ENCODE measurements at places on chromosomes 3 and 15.
A peak's percentile ranks its signal among the peaks of the same experiment; 100 is the strongest.

- no peak for DNase-seq
Measured at GRCh38 chr15:63258658-63259057, 18.7 kb upstream of the APH1B start.

DNA sequence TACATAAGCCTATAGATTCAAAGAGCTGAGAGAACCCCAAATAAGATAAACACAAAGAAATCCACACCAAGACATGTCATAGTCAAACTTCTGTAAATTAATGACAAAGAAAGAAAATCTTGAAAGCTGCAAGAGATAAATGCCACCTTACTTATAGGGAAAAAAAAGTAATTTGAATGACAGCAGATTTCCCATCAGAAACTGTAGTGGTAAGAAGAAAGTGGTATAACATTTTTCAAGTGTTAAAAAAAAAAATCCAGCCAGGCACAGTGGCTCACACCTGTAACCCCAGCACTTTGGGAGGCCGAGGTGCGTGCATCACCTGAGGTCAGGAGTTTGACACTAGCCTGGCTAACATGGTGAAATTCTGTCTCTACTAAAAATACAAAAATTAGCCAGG lies 37.4 kb downstream of the CFAP92 start:
- no peak for DNase-seq

DNA sequence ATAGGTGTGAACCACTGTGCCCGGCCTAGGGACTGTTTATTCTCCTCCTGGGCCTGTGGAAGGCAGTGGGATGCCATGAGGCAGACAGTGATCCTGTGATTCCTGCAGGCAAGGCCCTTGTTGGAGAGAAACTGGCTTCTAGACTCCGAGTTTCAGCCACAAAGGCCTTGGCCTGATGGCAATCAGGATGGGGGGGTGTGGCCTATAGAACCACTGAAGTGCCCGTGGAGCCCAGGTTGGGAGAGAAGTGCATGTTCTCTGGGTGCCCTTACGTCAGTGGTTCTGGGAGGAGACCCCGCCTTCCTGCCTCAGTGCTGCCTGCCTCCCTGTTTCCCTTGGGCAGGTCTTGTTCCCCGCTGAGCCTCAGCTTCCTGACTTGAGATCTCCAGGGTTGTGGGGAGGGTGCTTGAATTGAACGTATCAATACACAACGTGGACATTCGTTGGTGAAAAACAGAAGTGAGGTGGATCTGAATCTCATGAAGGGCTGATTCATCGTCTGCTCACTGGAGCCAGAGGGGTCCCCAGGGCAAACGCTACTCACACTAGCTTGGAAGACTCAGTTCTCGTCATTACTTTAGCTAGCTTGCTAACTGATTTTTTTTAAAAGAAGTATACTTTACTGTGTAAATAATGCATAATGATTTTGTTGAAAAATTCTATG lies 31.8 kb downstream of the IRAK2 start:
- DNase-seq: no peak

GRCh38 chr3:65855370-65856100 lies 183.2 kb downstream of the MAGI1 start:
- DNase-seq: no peak

- DNase-seq: no peak
Measured at GRCh38 chr3:184011937-184012889, 5.5 kb downstream of the ABCC5 start.

- DNase-seq: no peak
Measured at GRCh38 chr3:13669457-13669856, 120.5 kb downstream of the FBLN2 start.

- no peak for DNase-seq
Measured at GRCh38 chr3:143348486-143349327, 229.1 kb downstream of the CHST2 start.

DNA sequence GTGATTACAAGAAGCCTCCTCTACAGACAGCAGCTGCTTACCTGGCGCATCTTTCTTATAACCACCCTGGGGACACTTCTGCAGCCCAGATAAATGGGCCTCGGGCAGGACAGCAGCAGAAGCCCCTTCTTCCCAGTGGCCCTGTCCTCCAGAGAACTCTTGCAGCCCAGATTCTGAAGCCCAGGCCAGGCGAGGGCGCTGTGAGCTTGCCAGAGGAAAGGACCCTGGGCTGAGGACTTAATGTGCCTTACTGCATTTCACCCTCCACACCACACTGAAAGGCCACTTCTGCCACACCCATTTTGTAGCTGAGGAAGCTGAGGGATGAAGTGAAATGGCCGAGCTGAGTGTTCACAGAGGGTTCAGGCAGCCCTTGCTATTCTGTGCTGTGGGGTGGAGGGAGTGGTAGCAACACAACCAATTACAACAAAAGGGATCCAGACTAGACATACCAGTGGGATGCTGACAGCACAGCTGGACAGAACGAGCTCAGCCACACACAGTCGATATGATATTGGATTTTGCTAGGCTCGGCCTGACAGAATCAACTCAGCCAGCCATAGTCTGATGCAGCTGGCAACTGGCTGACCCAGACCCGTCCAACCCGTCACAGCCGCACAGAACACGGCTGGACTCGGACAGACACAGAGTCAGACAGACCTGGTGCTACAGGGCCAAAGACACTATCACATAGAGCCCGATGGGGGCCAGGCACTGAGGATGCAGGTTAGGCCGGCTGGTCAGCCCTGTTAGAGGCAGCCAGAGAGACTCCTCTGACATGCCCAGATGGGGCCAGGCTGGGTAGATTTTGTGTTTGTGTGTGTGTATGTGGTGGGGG lies 7.3 kb downstream of the ACOX2 start:
- no peak for DNase-seq

DNA sequence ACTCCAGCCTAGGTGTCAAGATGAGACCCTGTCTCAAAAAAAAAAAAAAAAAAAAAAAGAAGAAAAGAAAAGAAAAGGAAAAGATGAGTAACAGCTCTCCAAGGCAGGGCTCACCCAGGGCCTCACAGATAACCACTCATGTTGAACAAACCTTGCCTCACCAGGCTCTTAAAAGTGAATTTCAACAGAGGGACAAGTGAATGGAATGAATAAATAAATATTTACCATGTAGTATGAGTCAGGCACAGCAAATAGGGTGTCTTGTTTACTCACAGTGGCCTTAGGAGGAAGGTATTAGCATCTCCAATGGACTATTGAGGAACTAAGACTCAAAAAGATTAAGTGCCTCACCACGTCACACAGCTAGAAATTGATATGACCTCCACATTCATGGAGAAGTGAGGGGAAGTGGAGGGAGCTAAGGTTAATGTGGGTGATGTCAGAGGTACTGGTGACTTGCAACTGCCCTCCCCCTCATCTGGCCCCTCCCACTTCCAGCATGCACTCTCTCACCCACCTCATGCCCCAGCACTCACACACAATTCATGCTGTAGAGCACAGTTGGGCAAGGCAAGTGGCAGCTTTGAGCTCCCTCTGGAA lies 255.5 kb downstream of the UACA start:
- DNase-seq: no peak

GRCh38 chr3:53823956-53824657 lies 22.1 kb downstream of the CHDH start:
- no peak for DNase-seq

- DNase-seq: peak; percentile 14
Measured at GRCh38 chr3:142993958-142994442, 7.4 kb upstream of the U2SURP start.

- no peak for DNase-seq
Measured at GRCh38 chr3:3798631-3799113, 559 bp upstream of the LRRN1 start.

- DNase-seq: no peak
Measured at GRCh38 chr3:42289026-42289425, 23.0 kb upstream of the CCK start.

Data from activated T-helper 1 cell treated with Interleukin-2 at 50 U/mL for 16 hours (primary cell).